GM18507 (cell line): ENCODE measurements at places on chromosomes 1 and 21.

- no peak for DNase-seq
Observed at GRCh38 chr1:27400963-27401341, 8.5 kb downstream of the GPR3 start.

GRCh38 chr1:54477153-54477561 lies 70.9 kb upstream of the ACOT11 start:
- DNase-seq = no peak

DNA sequence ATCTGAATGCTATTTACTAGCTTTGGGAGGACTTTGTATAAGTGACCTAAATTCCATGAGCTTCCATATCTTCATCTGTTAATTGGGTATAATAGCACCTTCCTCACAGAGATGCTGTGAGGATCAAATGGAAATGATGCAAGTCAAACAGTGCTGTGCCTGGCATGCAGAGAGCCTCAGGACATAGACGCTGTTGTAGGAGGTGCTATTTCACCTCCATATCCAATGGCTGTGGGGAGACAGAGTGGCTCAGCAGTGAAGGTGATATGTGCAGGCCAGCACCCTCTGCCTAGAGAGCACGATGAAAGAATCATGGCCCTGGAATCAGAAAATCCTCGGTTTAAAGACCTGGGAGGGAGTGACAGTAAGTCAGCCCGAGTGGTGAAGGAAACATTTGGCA lies 16.0 kb upstream of the C1orf21 start:
- no peak for DNase-seq

DNA sequence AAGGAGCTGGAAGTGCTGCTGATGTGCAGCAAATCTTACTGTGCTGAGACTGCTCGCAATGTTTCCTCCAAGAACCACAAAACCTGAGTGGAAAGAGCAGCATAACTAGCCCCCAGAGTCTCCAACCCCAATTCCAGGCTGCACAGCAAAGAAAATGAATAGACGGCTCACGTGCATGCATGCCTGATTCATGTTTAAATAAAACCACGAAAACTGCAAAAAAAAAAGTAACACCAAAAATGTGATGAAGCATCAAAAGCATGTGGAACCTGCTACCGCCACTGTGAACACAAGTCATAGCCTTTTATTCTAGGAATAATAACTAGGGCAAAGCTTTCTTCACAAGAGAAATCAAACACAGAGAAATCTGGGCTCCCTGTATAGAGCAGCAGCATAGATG lies 9.6 kb upstream of the TRNP1 start:
- DNase-seq = no peak

DNA sequence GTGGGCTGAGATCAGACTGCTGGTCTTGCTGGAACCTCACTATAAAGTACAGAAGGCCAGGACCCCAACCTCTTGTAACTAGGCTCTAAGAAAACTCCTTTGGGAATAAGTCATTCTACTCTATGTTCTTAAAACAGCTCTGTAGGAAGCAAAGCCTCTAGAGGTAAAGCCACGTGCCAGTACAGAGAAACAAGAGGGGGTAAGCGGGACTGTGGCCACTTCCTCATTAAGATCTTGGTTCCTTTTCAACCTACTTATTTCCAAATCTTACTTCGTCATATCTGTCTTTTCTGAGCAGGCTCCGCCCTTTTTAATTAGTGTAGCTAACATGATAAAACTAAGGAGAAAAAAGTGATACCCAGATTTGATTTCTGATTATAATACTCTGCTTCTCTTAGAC lies 3.8 kb downstream of the NCSTN start:
- DNase-seq = peak; percentile 26

GRCh38 chr1:98277118-98277517 lies 356.3 kb upstream of the DPYD start:
- no peak for DNase-seq

GRCh38 chr1:156366378-156367166 lies 2.4 kb upstream of the RHBG start:
- no peak for DNase-seq

DNA sequence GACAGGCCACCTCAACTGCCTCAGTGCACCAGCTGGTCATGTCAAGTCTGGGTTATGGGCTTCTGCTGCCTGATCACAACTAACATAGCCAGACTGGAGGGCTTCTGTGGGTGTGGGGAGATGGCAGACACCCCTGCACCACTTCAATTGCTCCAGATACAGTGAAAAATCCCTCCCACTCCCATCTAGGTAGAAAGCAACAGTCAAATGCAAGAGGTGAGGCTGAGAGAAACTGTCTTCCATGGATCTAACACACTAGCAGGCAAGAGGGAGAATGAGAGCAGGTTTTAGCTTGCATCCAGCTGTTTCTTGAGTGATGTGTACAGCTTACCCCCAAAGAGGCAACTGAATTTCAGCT lies 10.8 kb downstream of the KCNA2 start:
- DNase-seq = no peak

DNA sequence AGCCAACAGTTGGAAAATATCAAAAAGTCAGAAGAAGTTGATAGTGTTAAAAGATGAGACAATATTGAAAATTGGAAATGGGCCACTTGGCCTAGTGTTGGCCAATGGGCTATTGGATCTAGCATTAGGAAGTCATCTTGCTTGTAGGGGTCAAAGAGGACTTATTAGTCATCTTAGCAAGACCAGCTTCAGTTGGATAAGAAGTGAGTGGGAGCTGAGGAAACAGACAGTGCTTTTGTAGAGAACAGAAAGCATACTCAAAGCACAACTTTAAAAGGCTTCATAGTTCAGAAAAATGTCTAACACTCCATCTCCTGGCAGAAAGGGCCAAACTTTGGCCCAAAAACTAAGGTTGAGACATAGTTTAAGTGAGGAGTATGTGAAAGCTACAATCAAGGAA lies 139.9 kb upstream of the PKN2 start:
- no peak for DNase-seq

- DNase-seq = no peak
Observed at GRCh38 chr1:15236321-15236721, 10.7 kb upstream of the FHAD1 start.

- DNase-seq = no peak
Observed at GRCh38 chr1:167618366-167618765, 11.7 kb upstream of the RCSD1 start.

- DNase-seq = no peak
Observed at GRCh38 chr1:24173638-24174575, 13.2 kb downstream of the IFNLR1 start.

GRCh38 chr1:223405507-223405906 lies 12.3 kb downstream of the CCDC185 start:
- no peak for DNase-seq

GRCh38 chr1:10658396-10659066 lies 137.9 kb downstream of the CASZ1 start:
- DNase-seq = no peak

- no peak for DNase-seq
Observed at GRCh38 chr1:189463166-189463565, 1014.5 kb downstream of the BRINP3 start.

DNA sequence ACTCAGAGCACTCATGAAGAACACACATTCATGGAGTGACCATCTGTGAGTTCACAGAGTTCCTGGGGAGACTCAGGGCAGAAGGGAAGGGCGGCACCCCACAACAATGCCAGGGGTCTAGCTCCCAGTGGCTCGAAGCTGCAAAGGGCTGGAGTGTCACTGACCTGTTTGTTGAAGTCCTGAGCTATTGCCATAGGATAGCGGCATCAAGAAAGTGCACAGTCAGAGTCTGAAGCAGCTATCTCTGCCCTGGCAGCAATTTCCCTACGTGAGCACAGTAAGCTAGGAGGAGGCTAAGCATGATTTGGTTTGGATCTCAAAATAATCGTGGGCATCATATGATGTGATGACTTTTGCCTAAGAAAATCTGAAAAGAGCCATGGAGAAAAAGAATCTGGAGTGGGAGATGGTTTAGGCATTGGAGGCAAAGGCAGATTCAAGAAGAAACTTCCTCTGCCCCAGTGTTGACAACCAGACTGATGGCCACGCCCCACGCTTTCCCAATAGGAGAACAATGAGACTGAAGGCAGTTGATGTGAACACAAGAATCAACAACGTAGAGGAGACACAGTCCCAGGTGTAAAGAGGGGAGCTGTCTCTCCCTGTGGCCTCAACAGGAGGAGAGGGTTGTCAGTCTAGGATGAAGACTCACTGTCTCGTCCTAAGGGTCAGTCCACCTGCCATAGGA lies 100.0 kb upstream of the SLC25A33 start:
- no peak for DNase-seq

DNA sequence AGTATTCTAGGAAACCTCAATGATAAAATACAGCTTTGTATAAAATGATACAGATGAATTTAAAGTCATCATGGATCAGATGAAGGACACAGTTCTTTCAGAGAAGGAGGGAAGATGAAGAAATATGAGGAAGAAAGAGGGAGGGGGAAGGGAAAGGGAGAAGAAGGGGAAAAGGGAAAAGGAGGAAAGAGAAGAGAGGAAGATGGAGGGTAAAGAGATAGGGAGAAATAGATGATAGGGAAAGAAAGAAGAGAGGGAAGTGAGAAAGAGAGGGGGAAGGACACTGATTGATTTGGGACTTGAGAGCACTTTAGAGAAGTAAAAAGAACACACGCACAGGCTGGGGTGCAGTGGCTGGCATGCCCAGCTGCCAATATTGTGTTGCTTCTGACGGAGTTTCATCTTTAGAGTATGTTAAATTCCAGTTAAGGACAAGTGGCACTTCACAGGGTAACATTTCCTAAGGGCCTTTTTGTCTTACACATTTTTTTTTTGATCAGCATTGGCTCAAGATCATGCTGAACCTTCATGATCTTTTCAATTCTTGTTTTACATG lies 235.9 kb upstream of the DMRTA2 start:
- no peak for DNase-seq
